Activated CD4-positive, alpha-beta memory T cell treated with anti-CD3 and anti-CD28 coated beads for 36 hours (primary cell): ENCODE measurements at places on chromosomes 1 and 21. TPM values are rescaled to one million over a fixed set of nuclear protein-coding genes. Genes with fewer than 3 reads are reported as not detected.

The ZBTB7B gene
- total RNA-seq: 124 TPM

The IL19 gene
- total RNA-seq: not detected

The AMY1B gene
- not detected for total RNA-seq

DNA sequence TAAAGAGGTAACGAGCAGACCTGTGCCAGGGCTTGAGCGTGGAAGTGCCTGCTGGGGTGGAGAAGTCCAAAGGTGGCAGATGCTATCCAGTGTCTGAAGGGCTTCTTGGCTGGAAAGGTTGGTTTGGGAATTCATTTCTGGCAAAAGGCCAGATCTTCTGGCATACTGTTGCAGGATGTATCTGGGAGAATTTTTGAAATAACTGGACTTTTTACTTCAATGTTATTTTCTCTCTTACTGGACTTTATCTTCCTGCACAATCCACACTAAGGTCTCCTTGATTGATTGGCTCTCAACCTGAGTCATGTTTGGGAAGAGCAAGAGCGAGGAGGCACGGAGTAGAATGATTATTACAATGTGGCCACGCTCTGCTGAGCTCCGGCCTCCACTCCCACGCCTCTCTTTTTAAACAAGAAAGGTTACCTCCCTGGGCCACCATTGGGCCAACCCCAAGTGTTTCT is 278.4 kb downstream of the TM2D1 start:
- no peaks in the 10 kb centered on the region for H3K36me3 ChIP-seq
- H3K4me3 ChIP-seq: no peak overlapping the region
- H3K27me3 ChIP-seq: no peaks in the 10 kb centered on the region
- H3K27ac ChIP-seq: no peak overlapping the region
- no peaks in the 10 kb centered on the region for H3K4me1 ChIP-seq
- no peak for DNase-seq

DNA sequence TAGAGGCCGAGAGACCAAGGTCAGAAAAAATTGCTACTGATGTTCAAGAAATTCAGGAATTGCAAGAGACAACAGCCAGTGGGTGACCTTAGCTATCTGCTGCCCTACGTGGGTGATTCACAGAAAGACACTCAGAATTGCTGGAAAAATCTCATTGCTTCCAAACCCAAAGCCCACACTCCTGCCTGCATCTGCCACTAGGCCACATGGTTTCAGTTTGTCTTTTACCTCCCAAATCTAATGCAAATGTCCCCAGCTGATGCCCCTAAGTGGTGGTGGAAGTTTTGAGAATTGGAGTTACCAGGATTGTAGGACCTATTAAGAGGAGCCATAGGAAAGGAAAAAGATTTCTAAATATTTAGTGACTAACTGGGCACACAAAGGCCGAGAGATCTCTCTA is 341.5 kb upstream of the CHRM3 start:
- no peak for DNase-seq
- H3K27ac ChIP-seq: no peak overlapping the region
- no peaks in the 10 kb centered on the region for H3K27me3 ChIP-seq
- no peak overlapping the region for H3K4me3 ChIP-seq

DNA sequence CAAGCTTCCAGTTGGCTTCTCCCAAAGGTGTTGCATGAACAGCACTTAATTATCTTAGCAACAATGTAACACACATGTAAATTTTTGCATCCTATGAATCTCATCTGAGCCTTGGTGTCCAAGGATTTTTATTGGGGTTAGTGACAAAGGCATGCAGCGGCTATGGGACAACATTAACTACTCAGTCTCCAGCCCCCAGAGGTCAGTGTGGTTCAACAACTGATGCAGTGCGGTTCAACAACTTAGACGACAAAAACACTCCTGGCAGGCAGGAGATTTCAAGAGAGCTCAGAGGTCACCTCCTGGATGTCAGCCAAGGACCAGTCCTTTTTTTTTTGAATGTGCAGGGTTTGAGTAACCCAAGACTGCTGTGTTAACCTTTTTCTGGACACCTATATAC is 77.5 kb upstream of the HMCN1 start:
- no peaks in the 10 kb centered on the region for H3K4me1 ChIP-seq
- H3K4me3 ChIP-seq: no peak overlapping the region
- H3K27me3 ChIP-seq: no peaks in the 10 kb centered on the region

- peaks cover 20% of the 10 kb centered on the region for H3K36me3 ChIP-seq
- peaks cover 2% of the 10 kb centered on the region for H3K4me1 ChIP-seq
- DNase-seq: no peak
- no peaks in the 10 kb centered on the region for H3K27me3 ChIP-seq
- no peak overlapping the region for H3K27ac ChIP-seq
- H3K4me3 ChIP-seq: no peak overlapping the region
These were observed 14.3 kb downstream of the GMEB1 start for GRCh38 chr1:28682840-28683239.
